ENCODE measurements at places on chromosomes 6 and 20. TPM values are rescaled to one million over a fixed set of nuclear protein-coding genes. Genes with fewer than 3 reads are reported as not detected.

FAM229B gene
- 24.0 TPM for total RNA-seq

SH3BGRL2 gene
- total RNA-seq, result 2.7 TPM

GNRH2 gene
- total RNA-seq, result 0.32 TPM

C20orf144 gene
- under 0.01 TPM for total RNA-seq

MDFI gene
- total RNA-seq, result 0.26 TPM

RNF114 gene
- 110 TPM for total RNA-seq

CCN6 gene
- total RNA-seq, result not detected

SYTL3 gene
- total RNA-seq, result 9.5 TPM

SAMD3 gene
- 4.4 TPM for total RNA-seq

LY86 gene
- total RNA-seq, result not detected

ZBTB12 gene
- 14.6 TPM for total RNA-seq

MBOAT1 gene
- total RNA-seq, result 2.4 TPM

FOXA2 gene
- 0.09 TPM for total RNA-seq

PLA2G7 gene
- total RNA-seq, result not detected

GHRH gene
- not detected for total RNA-seq

Data from bronchial smooth muscle cell (primary cell).